SW 1271 (cell line): ENCODE measurements at places on chromosomes 2 and 18.

DNA sequence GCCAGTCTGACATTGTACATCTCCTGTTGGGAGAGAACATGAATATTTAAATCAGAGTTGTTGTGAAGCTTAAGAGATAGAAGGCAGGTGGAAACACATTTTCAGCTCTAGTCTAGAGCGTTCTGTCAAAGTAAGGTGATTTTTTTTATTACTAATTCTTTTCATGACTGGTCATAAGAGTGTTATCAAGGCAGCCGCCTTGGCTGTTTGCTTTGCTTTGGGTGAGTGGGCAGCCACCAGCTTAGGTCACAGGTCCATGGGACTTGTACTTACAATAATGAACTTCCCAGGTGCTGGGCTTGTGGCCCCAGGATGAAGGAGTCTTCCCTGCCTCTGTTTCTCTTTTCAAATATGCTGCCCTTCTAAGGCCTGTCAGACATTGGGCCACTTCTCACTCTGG is 256.3 kb downstream of the SRBD1 start:
- no peak for DNase-seq

GRCh38 chr18:6203791-6204190 is 210.9 kb downstream of the L3MBTL4 start:
- DNase-seq: no peak

DNA sequence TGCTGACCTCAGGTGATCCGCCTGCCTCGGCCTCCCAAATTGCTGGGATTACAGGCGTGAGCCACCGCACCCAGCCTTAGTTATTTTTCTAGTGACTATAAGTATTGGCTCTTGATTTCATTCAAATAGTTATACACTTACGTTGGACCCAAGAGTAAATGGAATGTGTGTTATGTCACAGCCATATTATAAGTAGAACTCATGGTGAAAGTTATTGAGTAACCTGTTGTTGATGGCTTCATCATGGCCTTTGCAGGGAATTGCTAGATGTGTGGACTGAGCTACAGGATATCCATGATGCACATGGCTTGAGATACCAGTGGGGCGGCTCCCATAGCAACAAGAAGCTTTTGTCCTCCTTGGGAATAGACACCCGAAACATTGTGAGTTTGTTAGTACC is 44.7 kb downstream of the AFTPH start:
- DNase-seq: no peak

GRCh38 chr2:99822474-99823207 is 319.7 kb downstream of the AFF3 start:
- no peak for DNase-seq

GRCh38 chr2:15808204-15808910 is 132.0 kb upstream of the MYCN start:
- no peak for DNase-seq
